ENCODE measurements at places on chromosomes 16 and 17.

DNA sequence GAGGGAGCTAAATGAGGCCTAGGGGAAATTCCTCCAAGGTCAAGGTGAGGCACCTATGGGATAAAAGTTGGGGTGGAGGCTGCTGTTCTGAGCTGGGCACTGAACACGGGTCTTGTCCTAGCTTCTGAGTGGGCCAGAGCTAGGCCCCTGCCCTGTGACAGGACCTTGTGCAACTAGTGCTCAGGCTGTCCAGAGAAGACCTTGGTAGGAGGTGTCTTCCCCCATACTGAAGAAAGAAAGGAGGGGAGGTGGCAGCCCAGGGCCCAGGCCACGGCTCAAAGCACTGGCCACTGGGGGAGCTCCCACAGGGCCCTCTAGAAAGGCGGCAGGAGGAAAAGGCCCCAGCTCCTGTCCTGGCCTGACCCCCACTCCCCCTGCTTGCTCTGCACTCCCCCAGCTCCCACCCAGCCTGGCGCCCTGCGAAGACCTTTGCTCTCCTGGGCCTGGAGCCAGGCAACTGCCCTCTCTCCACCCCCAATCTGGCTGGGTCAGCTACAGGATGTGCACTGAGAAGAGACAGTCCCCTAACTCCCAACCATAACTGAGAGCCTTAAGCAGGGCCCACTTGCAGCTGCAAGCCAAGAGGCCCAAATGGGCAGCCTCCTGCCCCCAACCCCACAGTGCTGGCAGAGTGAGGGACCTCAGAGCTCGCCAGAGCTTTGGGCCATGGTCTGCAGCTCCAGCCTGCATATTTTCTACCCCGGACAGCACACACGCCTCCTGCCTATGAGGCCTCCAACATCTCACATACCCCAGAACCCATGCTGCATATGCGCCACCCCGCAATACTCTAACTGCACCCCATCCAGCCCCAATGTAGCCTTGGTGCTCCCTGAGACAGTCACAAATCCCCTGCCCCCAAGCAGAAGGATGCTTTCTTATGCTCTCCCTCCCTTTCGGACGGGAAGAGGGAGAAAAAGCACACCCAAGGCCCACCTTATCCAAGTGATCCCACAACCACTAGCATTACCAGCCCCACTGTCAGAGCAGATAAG, 15.3 kb downstream of the HSD11B2 start:
- no peak for DNase-seq

DNA sequence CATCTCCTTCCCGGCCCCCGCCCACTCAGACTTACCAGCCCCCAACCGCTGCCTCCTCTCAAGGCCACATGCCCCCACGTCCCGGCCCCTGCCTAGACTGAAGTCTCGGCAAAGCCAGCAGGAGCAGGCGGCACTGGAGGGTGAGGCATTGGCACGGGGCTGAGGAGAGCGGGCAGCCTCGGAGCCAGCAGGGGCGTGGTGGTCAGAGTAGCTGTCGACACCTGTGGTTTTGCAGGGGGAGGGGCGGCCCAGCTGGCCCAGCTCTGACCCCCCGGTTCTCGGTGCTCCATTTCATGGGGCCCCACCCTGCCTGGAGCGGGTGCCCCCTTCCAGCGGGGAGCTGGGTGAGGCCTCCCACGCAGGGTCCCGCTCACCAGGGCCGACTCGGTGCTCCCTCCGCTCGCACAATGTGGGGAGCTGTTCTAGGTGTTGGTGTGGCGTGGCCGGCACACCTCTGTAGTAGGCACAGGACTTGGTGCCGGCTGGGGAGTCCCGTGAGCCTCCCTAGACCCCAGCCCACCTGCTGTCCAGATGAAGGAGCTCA, 4.7 kb downstream of the CDH15 start:
- DNase-seq: peak; percentile 23

DNA sequence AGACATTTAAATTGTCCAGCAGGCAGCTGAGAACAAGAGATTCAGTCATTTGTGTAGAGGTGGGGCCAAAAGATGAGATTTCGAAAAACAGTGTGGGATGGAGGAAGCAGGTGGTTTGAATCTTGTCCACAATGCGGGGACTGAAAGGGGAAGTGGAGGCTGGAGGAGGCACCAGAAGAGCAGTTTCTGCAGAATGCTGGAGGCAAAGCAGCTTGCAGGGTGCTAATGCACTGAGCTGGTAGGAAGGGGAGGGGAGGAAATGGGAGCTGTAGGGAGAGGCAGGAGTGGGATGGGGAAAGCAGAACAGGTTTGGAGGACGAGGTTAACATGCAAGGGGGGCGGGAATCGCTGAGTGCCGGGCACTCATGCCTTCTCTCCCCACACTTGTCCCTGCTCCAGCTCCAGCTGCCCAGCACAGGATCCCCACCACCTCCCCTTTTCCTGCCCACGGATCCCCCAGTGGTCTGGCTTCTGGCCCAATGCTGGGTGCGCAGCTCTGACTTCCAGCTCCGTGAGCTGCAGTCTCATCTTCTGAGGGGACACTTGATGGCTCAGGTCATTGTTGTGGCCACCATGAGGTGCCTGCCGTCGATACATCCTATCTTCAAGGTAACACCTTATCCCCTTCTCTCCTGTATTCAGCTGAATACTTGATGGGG, 9.4 kb downstream of the C17orf100 start:
- DNase-seq: no peak

GRCh38 chr16:29810699-29811169, 1.3 kb upstream of the PRRT2 start:
- DNase-seq: no peak

- DNase-seq: no peak
Measured at GRCh38 chr16:74463888-74464287, 42.6 kb upstream of the CLEC18B start.

GRCh38 chr17:72555052-72555451, 434.2 kb downstream of the SOX9 start:
- no peak for DNase-seq

DNA sequence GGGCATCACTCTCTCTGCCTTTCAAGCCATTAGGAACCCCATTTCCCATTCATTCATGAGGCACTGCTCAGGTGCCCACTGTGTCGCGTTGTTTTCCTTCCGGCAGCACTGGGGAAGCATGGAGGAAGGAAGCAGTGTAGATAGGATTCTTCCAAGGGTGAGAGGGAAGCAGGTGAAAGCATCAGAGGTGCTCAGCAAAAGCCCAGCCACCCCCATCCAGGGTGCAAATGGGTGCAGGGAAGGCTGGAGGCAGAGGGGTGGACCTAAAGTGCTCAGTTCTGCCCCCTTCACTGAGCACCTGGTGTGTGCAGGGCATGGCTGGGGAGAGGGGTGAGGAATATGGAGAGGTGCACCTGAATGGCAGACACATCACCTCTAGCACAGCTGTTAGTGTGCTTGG, 3.4 kb upstream of the NXPH3 start:
- DNase-seq: no peak

- no peak for DNase-seq
Measured at GRCh38 chr16:11105038-11105903, 150.7 kb downstream of the SOCS1 start.

GRCh38 chr17:43463241-43463640, 20.5 kb upstream of the DHX8 start:
- no peak for DNase-seq

DNA sequence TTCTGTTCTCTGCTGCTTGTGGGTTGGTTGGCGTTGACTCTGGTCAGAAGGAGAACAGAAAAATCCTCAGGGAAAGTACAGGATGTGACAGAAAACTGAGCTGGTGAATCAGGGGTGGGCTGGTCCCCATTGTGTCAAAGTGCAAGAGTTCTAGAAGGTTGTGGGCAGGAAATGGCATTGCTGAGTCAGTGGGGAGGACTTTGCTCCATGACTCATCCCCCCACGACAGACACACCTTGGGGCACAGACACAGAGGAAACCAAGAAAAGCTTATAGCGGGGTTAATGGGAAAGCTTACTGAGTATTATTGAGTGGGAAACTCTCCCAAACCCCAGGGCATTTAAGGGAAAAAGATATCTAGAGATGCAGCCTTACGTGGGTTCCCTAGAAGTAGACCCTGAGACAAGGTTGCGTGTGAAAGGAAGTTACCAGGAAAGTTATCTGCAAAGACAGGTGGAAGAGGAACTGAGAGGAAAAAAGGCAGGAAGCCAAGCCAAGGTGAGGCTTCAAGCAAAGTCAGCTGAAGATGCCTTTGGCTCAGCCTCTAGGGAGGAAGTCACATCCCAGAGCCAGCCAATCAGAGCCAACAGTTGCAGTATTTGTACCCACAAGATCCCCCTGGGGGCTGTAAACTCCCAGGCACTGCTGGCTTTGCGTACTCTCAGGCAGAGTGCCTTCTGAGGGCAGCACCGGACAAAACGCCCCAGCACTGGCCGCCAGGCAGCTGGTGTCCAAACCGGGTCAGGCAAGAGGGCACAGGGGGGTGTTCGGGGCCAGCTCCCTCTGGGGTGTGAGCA, 86.4 kb downstream of the FOXL1 start:
- no peak for DNase-seq

DNA sequence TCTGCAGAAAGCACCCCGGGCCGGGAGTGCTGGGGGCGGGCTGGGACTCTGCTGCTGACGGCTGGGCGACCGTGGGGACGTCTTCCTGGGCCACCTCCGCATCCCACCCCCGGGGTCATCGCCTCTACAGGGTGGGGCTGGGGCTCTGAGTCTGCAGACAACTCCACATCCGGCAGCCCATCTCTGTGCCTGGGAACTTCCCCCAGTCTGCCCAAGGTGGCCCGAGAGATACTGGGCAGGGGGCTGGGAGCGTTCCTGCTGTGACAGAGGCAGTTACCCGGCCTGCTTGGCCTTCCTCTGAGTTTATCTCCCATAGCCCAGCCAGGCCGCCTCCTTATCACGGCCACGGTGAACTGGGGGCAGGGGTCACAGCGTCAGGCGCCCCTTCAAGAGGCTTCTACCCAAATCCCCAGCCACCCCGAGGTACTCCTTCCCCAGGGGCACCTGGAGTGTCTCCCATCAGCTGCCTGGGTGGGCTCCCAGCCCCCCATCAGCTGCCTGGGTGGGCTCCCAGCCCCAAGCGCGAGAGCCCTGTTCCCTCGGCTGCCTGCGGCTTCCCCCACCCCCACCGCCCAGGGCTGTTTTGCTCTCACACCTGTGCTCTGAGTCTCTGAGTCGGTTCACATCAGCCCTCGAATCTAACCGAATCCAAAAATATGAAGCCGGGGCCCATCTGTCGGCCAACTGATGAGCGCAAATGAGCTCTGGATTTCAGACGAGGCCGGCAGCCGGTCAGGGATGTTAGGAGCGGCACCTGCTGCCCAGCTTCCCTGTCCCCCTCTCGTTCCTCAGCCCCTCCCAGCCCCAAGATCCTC, 15.6 kb upstream of the CBFA2T3 start:
- DNase-seq: no peak

- DNase-seq: no peak
Measured at GRCh38 chr17:8695916-8696415, 48.7 kb downstream of the CCDC42 start.

DNA sequence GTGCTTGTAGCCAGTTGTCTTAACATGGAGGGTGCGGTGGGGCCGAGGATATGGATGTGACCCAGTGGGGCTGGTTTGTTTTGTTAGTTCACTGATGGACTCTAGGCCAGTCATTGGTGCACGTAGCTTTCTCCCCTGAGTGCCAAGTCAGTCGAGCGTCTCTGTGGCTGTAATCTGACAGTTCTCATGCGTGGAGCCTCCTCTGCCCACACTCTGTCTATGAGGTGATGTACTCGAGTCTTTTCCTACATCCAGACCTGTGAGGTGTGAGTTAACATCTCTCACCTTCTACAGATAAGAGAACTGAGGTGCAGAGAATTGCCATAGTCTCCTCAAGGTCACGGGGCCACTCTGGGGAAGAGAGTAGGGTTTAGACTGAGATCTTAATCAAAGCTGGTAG, 90.2 kb downstream of the MARCHF10 start:
- no peak for DNase-seq

DNA sequence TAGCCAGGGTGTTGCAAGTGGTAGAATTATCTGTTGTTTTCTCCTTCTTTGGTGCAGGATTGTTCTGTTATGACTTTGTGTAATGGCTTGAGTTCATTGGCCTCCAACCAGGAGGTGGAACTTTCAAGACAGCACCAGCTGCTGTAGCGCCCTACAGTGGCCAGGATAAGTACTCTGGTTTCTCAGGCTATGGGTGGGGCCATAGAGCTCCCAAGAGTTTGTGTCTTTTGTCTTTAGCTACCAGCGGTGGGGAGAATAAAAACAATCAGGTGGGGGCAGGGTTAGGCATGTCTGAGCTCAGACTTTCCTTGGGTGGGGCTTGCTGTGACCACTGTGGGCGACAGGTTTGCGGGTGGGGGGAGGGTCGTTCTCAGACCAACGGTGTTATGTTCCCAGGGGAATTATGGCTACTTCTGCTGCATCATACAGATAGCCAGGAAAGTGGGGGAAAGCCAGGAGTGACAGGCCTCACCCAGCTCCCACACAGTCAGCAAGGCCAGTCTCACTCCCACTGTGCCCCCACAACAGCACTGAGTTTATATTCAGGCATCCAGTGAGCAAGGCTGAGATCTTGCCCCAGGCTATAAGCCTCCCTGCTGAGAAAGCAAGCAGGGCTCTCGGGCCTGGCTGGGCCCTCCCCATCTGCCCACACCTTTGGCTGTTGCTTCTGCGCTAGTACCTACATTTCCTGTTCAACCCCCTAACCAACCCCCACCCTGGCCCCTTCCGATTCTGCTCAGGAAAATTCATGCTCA, 15.4 kb downstream of the ABCA10 start:
- no peak for DNase-seq

- DNase-seq: no peak
Measured at GRCh38 chr17:3040882-3041281, 22.5 kb downstream of the OR1D5 start.

GRCh38 chr16:49148410-49148809, 133.2 kb downstream of the CBLN1 start:
- no peak for DNase-seq

- DNase-seq: no peak
Measured at GRCh38 chr17:45645330-45645729, 138.8 kb upstream of the CRHR1 start.

GRCh38 chr17:40618754-40619625, 28.6 kb downstream of the SMARCE1 start:
- DNase-seq: no peak

GRCh38 chr17:38693700-38694329, 11.3 kb upstream of the MLLT6 start:
- peak; percentile 68 for DNase-seq

DNA sequence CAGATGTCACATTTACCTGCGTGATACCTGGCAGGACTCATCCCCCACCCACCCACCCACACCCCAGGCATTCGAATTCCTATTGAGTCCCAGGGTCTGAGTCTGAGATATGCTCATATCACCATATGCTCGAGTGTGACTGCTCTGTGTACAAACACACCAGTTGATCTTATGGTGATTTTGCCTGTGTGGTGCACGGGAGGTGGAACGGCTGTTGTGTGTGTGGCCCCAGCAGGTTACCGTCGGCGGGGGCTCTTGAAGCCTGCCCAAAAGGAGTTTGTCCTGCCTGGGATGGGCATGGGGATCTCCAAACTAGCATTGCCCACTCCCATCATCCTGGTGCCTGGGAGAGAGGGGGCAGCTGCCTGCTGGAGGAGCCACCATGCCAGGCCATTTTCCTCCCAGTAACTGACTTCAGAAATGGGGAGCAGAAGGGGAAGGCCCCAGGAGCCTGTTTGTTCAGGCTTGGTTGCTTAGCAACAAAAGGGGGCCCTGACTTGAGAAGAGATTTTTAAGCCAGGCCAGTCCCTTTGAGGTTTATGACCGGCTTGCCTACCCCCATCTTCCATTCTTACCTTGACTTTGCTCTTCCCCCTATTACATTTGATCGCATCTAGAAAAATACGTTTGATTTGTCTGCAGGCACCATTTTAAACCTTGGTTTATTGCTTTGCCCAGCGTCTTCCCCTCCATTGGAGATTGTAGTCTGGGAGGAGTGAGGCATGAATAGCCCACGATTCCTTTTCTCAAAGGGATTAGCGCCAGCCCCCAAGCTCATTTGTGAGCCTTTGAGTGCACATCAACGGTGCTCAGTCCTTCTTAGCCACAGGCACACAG, 217.7 kb downstream of the CCDC182 start:
- DNase-seq: no peak

- DNase-seq: no peak
Measured at GRCh38 chr17:42111871-42112551, 503 bp downstream of the DHX58 start.

Measured in NCI-H1092 treated with DMSO at 0.1 percent for 48 hours (cell line).